Left ventricle myocardium inferior (tissue), 1 donor: ENCODE measurements at places on chromosomes 7 and 10.

GRCh38 chr7:6179620-6180343 lies 92.6 kb downstream of the CYTH3 start:
- DNase-seq = no peak

DNA sequence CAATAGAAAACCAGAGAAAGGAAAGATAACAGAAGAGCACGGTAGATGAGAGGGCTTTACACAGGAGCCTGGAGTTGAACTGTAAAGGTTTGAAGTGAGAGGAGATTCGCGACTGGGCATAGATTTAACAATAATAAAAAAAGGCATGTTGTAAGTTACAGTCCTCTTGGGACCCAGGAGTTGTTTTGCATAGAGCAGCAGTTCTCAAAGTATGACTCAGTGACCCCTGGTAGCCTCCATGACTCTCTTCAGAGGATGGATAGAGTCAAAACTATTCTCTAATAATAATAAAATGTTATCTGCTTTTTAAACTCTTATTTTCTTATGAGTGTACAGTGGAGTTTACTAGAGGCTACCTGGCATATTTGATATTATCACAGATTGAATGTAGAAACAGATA lies 262.3 kb downstream of the SORCS3 start:
- no peak for DNase-seq

GRCh38 chr7:135811506-135811905 lies 62.9 kb upstream of the FAM180A start:
- no peak for DNase-seq

- DNase-seq = no peak
These were observed 46.5 kb upstream of the HGF start for GRCh38 chr7:81816312-81816711.

DNA sequence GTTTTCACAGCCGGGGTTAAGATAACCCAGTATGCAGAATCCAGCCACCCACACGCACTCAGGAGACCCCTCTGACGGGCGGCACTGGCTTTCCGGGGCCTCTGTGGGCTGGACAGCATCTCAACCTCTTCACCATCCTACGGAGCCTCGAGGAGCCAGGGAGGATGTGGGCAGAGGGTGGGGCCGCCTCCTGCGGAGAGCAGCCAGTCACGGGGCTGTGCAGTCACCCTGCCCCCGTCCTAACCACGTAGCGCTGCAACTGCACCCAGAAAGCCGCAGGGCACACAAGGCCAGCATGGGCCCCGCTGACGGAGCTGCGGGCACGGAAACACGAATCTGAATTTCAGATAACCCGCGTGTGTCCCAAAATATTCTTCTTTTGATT lies 270.3 kb downstream of the ELFN1 start:
- DNase-seq = peak; percentile 64

- DNase-seq = no peak
These were observed 8.5 kb downstream of the RASSF4 start for GRCh38 chr10:44968091-44968490.
